Activated T-helper 2 cell treated with anti-CD3 and anti-CD28 coated beads, Interferon-gamma antibody, Interleukin-2, Interleukin-4, amounts not matched to agents 10 μg/mL and 5 μg/mL and 100 μg/mL, durations not matched to agents 14 hours and 24 hours and 36 hours (primary cell): ENCODE measurements at places on chromosomes 7 and 10.

DNA sequence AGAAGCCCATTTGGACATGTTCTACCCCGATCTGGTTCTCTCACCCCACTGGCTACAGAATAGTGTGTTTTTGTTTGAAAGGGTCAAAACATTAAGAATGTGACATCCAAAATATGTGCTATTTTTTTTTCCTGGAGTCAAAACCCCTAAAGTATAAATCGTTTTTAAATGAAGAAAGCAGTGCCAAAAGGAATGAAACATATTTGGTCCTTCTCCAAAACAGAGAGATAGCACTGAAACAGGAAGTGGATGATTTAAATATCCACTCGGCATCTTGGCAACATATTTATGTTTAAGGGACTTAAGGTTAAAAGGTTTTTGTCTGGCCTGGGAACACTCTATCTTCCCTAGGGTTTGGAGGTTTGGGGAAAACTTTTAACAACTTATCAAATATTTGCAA lies 32.3 kb downstream of the CALD1 start:
- no peak for DNase-seq

DNA sequence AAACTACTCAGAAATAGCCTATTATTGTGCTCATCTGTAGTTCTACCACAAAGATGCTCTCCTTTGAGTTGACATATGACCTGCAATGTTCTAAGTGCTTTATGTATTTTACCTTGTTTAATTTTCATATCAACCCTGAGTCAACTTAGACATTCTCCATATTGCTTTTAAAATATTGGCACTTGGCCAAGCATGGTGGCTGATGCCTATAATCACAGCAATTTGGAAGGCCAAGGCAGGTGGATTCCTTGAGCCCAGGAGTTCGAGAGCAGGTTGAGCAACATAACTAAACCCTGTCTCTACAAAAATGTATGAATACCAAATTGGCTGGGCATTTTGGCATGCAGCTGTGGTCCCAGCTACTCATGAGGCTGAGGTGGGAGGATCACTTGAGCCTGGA lies 50.6 kb downstream of the PRKG1 start:
- DNase-seq = no peak

DNA sequence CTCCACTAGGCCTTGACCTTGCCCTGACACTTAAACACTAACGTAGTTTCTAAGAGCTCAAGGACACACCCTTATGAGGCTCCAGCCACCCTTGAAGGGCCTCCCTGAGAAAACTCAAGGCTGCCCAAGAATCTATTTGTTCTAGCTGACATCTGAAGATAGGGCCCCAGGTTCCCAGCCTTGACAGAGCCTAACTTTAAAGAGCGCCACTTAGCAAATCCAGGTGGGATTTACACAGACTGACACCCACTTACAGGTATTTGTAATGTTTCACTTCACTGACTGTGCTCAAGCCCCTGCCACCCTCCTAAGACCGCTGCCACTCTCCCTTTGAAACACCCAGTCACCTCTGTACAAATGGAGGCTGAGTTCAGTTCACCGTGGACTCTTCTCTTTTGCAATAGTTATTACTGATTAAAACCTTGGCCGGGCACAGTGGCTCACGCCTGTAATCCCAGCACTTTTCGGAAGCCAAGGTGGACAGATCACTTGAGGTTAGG lies 90.4 kb downstream of the SVOPL start:
- no peak for DNase-seq

DNA sequence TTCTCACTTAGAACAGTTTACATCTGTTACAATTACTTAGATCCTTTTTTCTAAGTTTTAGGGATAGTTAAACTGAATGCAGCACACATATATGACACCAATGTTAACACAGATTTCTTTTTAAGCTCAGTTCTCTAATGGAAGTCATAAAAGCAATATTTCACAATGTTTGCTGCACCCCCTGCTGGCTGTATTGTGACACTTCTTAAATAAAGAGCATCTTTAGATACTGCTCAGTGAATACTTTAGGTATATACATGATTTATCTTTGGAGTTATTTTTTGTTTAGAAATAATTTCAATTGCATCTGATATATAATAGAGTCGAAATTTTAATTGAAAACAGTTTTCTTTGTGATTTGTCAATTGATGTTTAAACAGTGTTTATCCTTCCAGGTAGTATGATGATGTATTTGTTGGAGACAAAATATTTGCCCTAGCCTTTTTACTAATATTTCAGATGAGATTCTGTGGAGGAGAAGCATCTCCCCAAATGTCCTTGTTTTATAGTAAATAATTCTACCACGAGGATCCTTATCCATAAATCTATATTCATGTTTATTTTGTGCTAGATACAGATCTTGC lies 174.4 kb downstream of the ST7 start:
- DNase-seq = no peak

DNA sequence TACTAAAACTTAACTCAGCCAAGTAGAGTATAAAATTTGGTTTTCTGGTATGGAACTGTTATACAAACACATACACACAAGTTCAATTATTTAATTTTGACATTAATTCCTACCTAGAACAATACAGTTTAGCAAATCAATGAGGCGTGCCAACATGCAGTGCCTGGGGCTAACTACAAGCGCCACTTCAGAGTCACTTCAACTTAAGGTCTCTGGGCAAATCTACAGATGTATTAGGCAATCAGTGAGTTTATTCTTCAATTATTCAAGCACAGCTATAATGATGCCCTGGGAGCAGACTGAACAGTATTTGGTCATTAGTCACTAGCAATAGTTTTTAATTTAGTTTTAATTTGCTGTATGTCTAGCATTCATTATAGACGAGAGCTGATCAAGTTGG lies 51.6 kb downstream of the HIBADH start:
- DNase-seq = no peak

- DNase-seq = no peak
These were observed 72.9 kb upstream of the GRID1 start for GRCh38 chr10:86439544-86439943.

DNA sequence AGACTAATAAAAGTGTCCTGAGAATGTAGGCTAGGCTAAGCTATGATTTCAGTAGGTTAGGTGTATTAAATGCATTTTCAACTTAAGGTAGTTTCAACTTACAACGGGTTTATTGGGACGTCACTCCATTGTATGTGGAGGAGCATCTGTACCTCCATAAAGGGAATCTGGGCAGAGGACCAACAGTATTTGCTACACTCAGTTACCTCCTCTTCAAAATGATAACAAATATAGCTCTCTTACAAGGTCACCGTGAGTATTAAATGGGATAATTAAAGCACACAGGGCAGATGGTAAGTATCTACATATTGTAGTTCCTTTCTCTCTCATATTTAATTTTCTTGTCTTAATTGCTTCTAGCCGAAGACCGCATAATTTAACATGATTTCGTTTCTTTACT lies 59.0 kb upstream of the FGL2 start:
- no peak for DNase-seq

DNA sequence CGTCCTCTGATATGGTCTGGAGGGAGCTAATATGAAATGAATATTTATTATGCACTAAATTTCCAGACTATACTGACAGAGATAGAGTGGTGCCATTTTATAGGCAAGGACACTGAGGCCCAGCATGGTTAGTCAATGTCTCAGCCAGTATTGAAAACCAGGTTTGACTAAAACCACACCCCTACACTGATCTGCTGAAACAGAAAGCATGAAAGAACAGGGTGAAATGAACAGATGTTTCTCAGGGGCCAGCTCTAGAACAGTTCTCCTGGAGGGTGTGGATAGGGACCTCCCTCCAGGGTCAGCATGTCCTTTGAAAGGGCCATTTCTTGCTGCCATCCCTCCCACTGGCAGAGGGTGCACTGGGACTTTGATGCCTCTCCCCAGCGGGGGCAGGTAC lies 700.5 kb downstream of the GRID1 start:
- DNase-seq = no peak

DNA sequence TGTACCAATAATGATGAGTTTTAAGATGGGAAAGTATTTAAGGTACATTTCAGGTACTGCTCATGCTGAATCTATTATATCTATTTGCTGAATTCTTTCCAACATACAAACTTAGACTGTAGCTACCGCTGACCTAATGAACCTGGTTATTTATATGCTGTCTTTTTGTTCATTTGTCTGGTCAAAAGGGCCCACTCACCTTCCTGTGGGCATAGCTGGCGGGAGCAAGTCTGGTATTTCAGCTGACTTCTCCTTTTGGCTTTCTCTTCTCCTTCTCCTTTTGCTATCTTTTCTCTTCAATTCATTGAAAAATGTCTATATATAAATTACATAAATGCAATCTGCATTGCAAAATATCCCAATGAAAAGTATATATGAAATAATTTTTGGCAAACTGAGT lies 9.5 kb downstream of the PLXDC2 start:
- no peak for DNase-seq

DNA sequence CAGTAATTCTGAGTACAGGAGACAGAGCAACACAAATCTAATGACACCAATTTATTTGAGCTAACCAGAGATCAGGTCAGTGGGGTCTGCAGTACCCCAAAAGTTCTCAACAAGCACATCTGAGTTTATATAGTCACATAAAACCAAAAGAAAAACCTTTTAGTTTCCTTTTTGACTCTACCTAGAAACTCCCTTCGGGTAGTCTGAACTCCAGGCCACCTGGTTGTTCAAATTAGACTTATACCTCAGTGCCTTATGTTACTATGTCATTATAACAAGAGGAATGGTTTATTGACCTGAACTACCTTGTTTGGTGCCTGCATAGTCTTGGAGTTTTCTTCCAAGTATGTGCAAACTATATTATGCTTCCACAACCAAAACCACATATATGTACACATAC lies 14.6 kb downstream of the ZCWPW1 start:
- no peak for DNase-seq

- DNase-seq = no peak
These were observed 185.7 kb upstream of the GHITM start for GRCh38 chr10:83953589-83953988.

GRCh38 chr10:92291921-92292845 lies 1.2 kb downstream of the MARCHF5 start:
- DNase-seq = peak; percentile 43

DNA sequence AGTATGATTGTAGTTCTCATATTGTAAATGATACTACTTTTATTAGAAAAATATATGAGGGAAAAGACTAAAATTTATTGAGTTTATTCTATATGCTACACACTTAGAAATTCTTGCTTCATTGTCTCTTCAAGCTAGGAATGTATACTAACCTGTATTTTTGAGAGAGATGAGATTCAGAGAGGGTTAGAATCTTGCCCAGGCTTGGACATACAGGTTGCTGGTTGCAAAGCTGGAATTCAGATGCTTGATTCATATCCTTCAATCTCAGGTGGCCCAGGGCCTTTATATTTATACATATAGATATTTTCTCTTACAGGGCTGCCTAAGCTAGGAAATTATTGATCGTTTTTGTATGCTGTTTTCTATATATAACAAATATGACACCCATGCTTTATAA lies 324.2 kb downstream of the CDK14 start:
- no peak for DNase-seq

DNA sequence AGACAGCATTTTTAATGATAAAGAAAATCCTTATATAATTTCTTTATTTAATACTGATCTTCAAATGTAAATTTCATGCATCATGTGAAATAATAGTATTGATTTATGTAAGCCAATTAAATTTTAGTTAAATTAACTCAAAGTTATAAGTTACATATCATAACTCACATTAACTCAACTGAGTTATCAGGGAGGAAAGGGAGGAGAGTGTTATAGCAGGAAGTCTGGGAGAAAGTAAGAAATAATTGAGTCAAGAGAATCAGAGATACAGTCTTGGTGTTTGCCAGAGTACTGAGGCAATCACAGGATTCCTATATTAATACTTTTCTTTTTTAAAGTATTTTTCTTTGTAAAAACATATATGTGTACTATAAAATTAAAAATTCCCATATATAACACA lies 4.0 kb downstream of the BICC1 start:
- no peak for DNase-seq

GRCh38 chr10:95783741-95784140 lies 27.8 kb downstream of the ENTPD1 start:
- DNase-seq = no peak

- DNase-seq = no peak
These were observed 32.4 kb upstream of the VKORC1L1 start for GRCh38 chr7:65840446-65840845.

DNA sequence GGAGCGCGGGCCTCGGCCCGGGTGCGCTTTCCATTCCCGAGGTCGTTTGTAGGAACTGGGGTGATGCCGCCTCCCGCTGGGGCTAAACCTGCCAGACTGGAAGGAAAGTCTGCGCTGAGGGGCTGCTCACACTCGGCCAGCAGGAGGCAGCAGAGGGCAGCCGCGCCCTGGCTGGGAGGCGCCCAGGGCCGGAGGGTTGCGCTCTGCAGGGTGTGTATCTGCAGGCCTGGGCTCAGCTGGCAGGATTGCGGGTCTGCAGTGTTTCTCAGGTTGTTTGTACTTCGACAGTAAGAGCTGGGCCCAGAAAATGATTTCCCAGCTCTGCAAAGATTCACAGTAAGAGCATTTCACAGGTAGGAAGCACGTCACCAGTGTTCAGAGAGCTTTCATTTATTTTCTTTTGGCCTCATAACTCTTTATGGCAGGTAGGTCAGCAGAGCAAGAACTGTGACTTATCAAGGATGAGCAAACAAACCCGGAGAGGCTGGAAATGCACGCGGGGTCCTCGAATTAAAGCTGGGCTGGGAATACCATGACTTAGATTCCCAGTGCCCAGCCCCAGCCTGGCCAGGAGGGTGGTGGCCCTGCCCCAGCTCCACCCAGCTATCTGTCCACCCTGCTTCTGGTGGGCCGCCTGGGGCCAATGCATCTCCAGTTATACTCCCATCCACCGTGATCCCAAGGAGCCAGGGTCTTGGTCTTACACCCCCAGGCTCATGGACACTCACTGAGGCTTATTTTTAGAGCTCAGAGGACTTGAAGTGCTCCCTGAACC lies 15.2 kb upstream of the PPP2R2D start:
- DNase-seq = peak; percentile 73

GRCh38 chr7:9505516-9505915 lies 1072.1 kb downstream of the NXPH1 start:
- no peak for DNase-seq

- DNase-seq = no peak
These were observed 8.2 kb upstream of the GET4 start for GRCh38 chr7:868189-868486.

DNA sequence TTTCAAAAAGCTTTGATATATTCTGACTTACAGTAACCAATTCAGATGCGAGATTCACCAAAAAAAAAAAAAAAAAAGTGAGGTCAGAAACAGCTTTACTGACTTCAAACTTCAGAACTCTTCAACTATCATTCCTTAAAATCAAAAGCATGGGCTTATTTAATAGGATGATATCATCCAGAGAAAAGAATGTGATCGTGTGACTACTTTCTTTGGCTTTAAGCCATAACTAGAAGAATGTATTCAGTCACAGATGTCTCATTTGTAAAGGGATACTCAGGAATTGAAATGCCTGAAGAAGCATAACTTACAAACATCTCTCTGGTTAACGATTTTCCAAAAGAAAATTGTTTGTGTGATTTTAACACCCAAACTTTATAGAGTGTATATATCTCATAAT lies 11.5 kb downstream of the TPK1 start:
- DNase-seq = no peak

DNA sequence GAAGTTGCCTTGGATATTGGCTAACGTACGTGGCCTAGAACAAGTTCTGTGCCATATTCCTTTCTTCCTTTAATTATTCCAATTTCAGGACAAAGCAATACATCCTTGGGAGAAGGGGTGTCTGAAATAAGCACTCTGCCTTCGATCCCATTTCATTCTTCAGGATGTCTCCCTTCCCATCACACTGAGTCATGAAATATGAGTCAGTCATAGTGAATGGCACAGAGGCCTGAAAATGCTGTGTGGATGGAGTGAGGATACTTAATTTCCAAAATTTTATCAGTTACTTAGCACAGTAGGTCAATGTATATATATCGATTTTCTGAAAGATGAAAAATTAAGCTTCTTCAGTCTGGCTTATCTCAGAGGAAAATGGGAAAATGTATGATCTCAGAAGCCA lies 19.5 kb downstream of the EVX1 start:
- no peak for DNase-seq
